ENCODE measurements at places on chromosomes 3 and 15. TPM values are rescaled to one million over a fixed set of nuclear protein-coding genes. Genes with fewer than 3 reads are reported as not detected.

GRCh38 chr15:49946681-49947080 lies 172.4 kb downstream of the ATP8B4 start:
- H3K36me3 ChIP-seq = no peaks in the 10 kb centered on the region
- H3K27ac ChIP-seq = no peak overlapping the region
- no peak for DNase-seq
- no peaks in the 10 kb centered on the region for H3K4me1 ChIP-seq

- H3K4me3 ChIP-seq = peak overlapping the region; percentile 77
- peak overlapping the region; percentile 91 for H3K27ac ChIP-seq
- H3K4me1 ChIP-seq = peaks cover 32% of the 10 kb centered on the region
- peaks cover 34% of the 10 kb centered on the region for H3K36me3 ChIP-seq
Observed at GRCh38 chr3:141402476-141403171, 34.3 kb downstream of the ZBTB38 start.

DNA sequence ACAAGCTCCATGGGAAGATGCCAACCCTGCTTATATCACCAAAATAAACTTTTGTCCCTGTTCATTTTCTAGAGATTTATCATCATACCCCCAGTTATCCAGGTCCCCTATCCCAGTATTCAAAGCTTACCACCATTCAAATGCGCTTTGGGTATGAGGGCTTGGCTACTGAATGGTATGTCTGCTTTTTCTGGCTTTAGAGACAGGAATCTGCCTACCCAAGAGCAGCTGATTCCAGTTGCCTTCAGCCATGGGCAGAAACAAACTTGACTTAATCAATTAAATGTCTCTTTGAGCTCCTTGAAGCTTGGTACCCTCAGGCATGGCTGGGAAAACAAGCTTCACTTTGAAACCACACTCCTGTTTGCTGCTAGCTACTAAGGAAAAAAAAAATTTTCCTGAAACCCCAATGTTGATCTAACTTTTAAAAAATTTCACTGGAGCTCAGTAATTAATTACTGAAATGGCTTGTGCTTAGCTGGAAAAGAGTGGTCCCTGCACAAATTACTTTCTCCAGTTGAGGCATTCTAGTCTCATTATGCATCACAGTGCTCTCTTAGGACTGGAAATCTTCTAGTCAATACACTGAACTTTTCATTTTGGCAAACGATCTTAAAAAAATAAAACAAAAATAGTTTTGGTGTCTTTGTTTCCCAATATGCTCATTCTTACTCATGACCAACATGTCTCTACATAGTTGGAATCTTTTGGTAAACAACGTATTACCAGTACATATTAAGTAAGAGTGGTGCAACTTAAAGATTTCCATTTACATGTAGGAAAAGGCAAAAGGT lies 242.8 kb downstream of the DTWD1 start:
- no peak overlapping the region for H3K4me3 ChIP-seq
- H3K4me1 ChIP-seq = no peaks in the 10 kb centered on the region
- H3K27ac ChIP-seq = no peak overlapping the region

- no peak overlapping the region for H3K4me3 ChIP-seq
- no peak overlapping the region for H3K27ac ChIP-seq
- H3K36me3 ChIP-seq = no peaks in the 10 kb centered on the region
- no peak for DNase-seq
- H3K4me1 ChIP-seq = no peaks in the 10 kb centered on the region
Observed at GRCh38 chr15:39419651-39420050, 161.2 kb upstream of the THBS1 start.

- no peak overlapping the region for H3K27ac ChIP-seq
- no peaks in the 10 kb centered on the region for H3K36me3 ChIP-seq
- peaks cover 19% of the 10 kb centered on the region for H3K27me3 ChIP-seq
- DNase-seq = peak; percentile 61
Observed at GRCh38 chr15:93152360-93152759, 63.3 kb upstream of the RGMA start.

DNA sequence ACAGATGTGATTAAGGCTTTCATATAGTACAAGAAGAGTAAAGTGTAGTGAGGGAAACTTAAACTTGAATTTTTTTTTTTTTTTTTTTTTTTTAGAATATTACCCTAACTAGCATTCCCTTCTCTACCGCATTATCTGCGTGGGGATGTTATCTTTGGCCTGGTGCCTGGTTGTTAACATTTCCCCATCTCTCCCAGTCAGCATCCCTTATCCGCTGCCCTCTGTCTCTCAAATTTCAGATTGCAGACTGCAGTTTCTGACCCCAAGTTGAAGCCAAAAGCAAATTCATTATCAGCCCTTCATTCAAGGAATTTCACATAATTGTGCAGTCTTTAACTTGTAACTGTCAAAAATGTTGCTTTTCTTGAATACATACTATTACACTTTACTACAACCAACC lies 353.0 kb downstream of the PLOD2 start:
- H3K36me3 ChIP-seq = no peaks in the 10 kb centered on the region
- no peak overlapping the region for H3K4me3 ChIP-seq
- no peak for DNase-seq
- H3K4me1 ChIP-seq = no peaks in the 10 kb centered on the region

DNA sequence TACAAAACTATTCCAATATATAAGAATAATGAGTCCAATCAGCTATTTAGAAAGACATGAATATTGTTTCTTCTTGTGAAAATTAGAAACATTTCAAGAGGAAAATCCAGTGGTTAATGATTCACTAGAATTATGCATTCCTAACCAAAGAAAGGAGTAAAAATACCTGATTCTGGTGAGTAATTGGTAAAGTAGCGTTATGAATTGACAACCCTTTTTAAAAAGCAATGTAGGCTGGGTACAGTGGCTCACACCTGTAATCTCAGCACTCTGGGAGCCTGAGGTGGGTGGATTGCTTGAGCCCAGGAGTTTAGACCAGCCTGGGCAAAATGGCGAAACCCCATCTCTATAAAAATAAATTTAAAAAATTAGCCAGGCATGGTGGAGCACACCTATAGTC lies 43.3 kb downstream of the TOPAZ1 start:
- no peak for DNase-seq
- H3K27ac ChIP-seq = no peak overlapping the region
- H3K27me3 ChIP-seq = peaks cover 18% of the 10 kb centered on the region
- H3K4me1 ChIP-seq = no peaks in the 10 kb centered on the region
- no peaks in the 10 kb centered on the region for H3K36me3 ChIP-seq

DNA sequence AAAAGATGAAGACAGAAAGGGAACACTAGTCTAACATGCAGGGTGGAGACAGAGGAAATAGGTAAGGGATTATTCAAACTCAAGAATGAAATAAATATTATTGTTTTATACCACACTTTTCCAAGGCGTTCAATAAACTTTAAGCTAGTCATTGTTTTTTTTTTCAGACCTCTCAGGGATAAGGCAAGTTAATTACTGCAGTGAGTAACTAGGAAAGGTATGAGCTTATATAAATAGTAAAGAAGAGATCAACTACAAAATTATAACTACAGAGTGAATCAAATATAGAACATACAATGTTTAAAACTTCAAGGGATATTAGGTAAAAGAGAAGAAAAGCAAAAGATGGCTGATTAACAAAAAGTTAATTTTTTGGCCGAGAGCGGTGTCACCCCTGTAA lies 31.5 kb upstream of the XXYLT1 start:
- H3K27me3 ChIP-seq = no peaks in the 10 kb centered on the region
- H3K36me3 ChIP-seq = peaks cover 64% of the 10 kb centered on the region
- no peak for DNase-seq
- no peak overlapping the region for H3K27ac ChIP-seq

DNA sequence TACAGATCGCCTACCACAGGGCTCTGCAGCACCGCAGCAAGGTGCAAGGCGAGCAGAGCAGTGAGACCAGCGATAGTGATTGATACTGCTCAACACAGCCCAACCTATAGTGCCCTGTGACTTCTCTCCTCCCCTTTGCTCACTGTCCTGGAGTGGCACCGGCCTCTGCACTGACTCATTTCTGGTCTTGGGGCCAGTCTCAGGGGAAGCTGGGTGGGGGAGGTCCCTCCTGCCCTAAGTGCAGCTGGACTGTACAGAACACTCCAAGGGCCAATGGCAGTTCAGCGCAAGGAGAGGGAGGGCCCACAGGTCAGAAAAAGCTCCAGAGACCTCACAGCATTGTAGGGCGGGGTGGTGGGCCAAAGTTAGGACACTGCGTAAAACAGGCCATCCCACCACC lies 2.5 kb upstream of the OGG1 start:
- H3K27ac ChIP-seq = no peak overlapping the region
- H3K4me1 ChIP-seq = peaks cover 16% of the 10 kb centered on the region
- no peak overlapping the region for H3K4me3 ChIP-seq
- peaks cover 26% of the 10 kb centered on the region for H3K36me3 ChIP-seq

The FRMD4B gene
- 7.1 TPM for total RNA-seq

DNA sequence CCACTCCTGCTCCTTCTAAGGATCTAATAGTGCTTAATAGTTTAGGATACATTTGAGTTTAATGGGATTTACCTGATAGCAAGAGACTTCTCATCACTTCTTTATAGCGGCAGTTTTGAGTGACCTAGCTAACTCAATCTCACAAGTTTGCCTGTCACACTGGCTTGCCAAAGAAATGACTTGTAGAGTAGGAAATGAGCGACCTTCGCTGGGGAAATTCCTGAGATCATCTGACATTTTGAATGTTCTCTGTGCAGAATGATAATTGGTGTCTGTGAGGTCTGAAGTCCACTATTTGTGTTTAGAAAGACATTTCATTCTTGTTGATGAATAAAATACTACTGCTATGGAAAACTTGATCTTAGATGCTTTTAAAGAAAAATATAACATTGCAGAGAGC lies 30.3 kb downstream of the SUCLG2 start:
- H3K36me3 ChIP-seq = peaks cover 25% of the 10 kb centered on the region
- no peaks in the 10 kb centered on the region for H3K27me3 ChIP-seq
- H3K4me1 ChIP-seq = peaks cover 2% of the 10 kb centered on the region

DNA sequence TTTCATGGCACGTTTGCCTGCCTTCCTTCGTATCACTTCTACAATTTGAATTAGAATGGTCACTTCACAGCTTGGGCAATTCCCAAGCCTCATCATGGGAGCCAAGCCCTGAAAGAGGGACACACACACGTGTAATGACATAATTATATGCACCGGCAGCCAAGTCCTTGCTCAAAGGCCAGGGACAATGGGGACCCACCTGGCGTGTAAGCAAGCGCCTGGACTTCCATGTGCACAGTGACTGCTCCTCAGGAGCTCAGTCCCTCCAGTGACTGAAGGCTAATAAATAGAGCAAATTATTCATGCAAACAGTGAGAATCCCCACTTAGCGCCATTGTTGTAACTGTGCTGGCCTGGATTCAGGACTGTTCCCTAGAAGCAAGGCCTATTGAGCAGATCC lies 115.1 kb downstream of the DNAJB8 start:
- peaks cover 6% of the 10 kb centered on the region for H3K36me3 ChIP-seq
- DNase-seq = no peak
- no peak overlapping the region for H3K27ac ChIP-seq
- no peaks in the 10 kb centered on the region for H3K4me1 ChIP-seq

- DNase-seq = no peak
- no peaks in the 10 kb centered on the region for H3K36me3 ChIP-seq
- H3K27me3 ChIP-seq = no peaks in the 10 kb centered on the region
- no peak overlapping the region for H3K27ac ChIP-seq
- no peak overlapping the region for H3K4me3 ChIP-seq
- no peaks in the 10 kb centered on the region for H3K4me1 ChIP-seq
Observed at GRCh38 chr3:8542190-8543135, 40.8 kb downstream of the LMCD1 start.

Data from T-cell (primary cell).